Heart left ventricle (tissue), 16 donors: ENCODE measurements at places on chromosomes 3 and 15. TPM values are rescaled to one million over a fixed set of nuclear protein-coding genes. Genes with fewer than 3 reads are reported as not detected.

SKOR1 gene
- total RNA-seq, result not detected

NOX5 gene
- 0.08 TPM for total RNA-seq

DNA sequence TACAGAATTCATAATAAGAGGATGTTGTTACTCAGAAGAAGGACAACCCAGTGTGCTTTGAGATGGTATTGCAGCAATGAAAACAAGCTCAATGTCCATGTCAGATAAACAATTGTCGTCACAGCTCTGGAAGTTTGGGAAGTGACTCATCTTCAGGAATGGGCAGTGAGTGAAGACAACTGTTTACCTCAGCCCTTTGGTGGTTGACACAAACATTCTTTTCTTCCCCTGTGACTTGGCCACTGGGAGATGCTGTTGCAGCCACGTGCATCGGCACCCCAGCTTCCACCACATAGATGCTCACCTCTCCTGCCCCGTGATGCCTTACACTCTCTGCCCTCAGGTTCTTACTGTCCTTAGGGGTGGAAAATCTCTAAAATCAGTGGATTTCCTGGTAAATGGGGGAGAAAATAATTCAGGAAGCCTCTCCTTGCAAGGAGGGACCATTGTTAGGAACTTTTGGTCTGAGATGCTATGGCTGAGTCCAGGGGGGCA lies 114.1 kb upstream of the GALNT15 start:
- no peak for DNase-seq

NPAP1 gene
- total RNA-seq, result not detected

GRCh38 chr3:28081533-28081947 lies 159.9 kb upstream of the CMC1 start:
- no peak for DNase-seq

DNAH1 gene
- total RNA-seq, result 3.8 TPM

- DNase-seq, result no peak
Observed at GRCh38 chr3:194028434-194029004, 107.4 kb upstream of the HES1 start.
